AG09319 (cell line): ENCODE measurements at places on chromosomes 16 and 17.

DNA sequence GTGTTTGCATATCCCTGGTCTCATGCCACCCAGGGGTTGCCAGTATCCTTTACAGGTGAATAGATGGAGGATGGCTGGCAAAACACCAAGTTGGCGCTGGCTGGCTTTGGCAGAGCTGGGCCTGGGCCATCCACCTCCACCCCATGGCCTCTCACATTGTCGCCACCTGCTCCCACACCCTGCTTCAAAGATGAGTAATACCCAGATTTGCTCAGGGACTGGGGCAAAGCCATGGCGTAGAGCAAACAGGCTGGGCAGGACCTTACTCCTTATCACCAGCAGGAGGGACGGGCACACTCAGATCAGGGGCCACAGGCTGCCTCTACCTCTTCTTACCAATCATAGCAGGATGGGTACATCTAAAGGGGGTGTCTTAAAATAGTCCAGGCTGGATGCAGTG is 24.3 kb downstream of the PLA2G10 start:
- no peak for DNase-seq

DNA sequence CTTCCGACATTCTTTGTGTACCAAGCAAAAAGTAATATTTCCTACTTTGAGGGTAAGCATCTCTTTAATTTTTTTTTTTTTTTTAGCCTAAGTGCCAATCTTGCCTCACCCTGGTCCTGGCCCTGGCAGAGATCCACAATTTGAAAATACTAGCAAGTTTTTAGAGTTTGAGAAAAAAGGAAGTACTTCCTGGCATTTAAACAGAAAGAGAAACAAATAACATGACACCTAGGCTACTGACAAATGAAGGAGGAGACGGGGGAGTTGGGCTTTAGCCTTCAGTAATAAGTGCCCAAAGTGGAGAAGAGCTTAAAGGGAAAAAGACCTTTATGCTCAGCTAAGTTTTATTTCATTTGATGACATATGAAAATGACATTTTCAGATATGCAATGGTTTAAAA is 92.8 kb downstream of the HS3ST3A1 start:
- DNase-seq: no peak

DNA sequence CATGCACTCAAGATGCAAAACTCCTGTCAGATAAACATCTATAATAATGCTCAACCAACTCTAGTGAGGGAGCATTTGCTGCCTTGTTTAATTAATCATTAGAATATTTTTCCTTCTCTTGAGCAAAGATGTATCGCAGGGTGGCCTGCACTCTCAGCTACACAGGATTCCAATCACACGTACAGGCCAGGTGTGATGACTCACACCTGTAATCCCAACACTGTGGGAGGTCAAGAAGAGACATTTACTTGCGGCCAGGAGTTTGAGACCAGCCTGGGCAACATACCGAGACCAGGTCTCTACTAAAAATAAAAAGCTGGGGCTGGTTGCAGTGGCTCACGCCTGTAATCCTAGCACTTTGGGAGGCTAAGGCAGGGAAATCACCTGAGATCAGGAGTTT is 49.1 kb downstream of the ARHGAP17 start:
- no peak for DNase-seq

GRCh38 chr16:24692854-24693253 is 36.6 kb upstream of the TNRC6A start:
- no peak for DNase-seq

DNA sequence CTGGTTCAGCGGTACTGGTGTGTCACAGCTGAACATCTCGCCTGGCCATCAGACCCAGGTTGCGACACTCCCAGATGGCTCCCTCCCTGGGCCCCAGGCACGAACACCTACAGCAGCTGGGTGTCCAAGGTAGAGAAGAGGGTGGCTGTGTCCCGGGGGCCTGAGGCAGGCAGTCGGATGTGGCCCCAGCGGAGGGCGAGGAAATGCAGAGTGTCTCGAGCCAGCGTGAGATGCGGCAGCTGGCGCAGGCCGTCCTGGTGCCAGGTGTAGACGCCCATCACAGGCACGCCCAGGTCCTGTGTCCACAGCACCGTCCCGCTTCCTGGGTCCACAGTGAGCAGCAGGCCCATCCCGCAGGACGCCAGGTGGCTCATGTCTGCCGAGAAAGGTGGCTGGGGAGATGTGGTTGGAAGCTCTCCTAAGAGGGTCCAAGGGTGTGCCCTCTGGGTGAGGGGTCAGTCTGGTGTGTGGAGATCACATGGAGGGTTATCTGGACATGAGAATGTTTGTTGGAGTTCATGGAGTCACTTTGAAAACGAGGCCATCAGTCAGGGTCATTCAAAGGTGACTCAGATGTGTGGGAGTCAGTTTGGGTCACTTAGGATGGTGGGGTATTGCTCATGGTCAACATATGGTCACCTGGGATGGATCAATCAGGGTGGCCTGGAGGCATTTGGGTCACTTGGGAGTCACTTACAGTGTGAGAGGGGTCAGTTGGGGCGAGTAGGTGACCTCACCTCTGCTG is 8.1 kb downstream of the ERN2 start:
- no peak for DNase-seq

- no peak for DNase-seq
Observed at GRCh38 chr16:63129411-63130125, 1093.3 kb upstream of the CDH8 start.
